ENCODE measurements at places on chromosomes 12 and 14. TPM values are rescaled to one million over a fixed set of nuclear protein-coding genes. Genes with fewer than 3 reads are reported as not detected.

The TAS2R7 gene
- total RNA-seq = 1.5 TPM

The HOXC12 gene
- 0.22 TPM for total RNA-seq

The DAO gene
- not detected for total RNA-seq

The WBP11 gene
- total RNA-seq = 20.1 TPM

The PRR4 gene
- total RNA-seq = 4.6 TPM

The GZMB gene
- not detected for total RNA-seq

The RPL10L gene
- total RNA-seq = not detected

The DNM1L gene
- total RNA-seq = 42.0 TPM

The GLI1 gene
- 61.0 TPM for total RNA-seq

The CLEC1A gene
- total RNA-seq = 6.0 TPM

The GLT1D1 gene
- not detected for total RNA-seq

The GXYLT1 gene
- total RNA-seq = 22.5 TPM

The ESPL1 gene
- 2.5 TPM for total RNA-seq

The MANSC4 gene
- not detected for total RNA-seq

The MMP17 gene
- 65.3 TPM for total RNA-seq

The HCAR1 gene
- total RNA-seq = 1.8 TPM

The SLC38A4 gene
- total RNA-seq = not detected

The CACNA1C gene
- 12.9 TPM for total RNA-seq

The GPRC5D gene
- total RNA-seq = not detected

The CIDEB gene
- total RNA-seq = 18.4 TPM

The GZMH gene
- total RNA-seq = not detected

The PTGER2 gene
- 5.9 TPM for total RNA-seq

The CLEC7A gene
- 9.3 TPM for total RNA-seq

Measured in tibial nerve (tissue), 4 donors.